ENCODE measurements at places on chromosomes 5 and 9.

DNA sequence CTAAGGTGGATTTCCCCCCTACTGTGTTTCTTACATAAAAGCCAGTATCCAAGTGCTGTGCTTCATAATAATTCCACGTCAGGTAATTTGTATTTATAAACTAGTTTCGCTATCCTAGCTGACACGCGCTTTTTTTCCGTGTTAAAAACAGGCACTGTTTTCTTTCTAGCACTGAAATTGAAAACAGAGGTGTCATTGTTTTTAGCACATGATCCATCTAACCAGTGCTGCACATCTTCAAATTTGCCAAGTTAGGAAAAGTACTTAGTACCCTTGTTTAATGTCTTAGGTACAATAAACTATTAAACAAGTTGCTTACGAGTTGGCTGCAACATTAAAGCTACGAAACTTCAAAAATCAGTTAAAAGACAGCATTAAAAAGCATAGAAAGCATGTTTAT is 49.9 kb downstream of the JMY start:
- DNase-seq: no peak

- DNase-seq: no peak
Observed at GRCh38 chr9:95641586-95641985, 124.8 kb upstream of the PTCH1 start.

- DNase-seq: no peak
Observed at GRCh38 chr9:72304538-72304937, 60.5 kb downstream of the ZFAND5 start.

- no peak for DNase-seq
Observed at GRCh38 chr9:25678846-25679360, 659 bp upstream of the TUSC1 start.

GRCh38 chr5:97548739-97549080 is 365.7 kb upstream of the RIOK2 start:
- no peak for DNase-seq

- DNase-seq: no peak
Observed at GRCh38 chr9:116855881-116856662, 169.0 kb downstream of the TRIM32 start.

GRCh38 chr9:79222483-79222882 is 349.3 kb upstream of the TLE4 start:
- no peak for DNase-seq

DNA sequence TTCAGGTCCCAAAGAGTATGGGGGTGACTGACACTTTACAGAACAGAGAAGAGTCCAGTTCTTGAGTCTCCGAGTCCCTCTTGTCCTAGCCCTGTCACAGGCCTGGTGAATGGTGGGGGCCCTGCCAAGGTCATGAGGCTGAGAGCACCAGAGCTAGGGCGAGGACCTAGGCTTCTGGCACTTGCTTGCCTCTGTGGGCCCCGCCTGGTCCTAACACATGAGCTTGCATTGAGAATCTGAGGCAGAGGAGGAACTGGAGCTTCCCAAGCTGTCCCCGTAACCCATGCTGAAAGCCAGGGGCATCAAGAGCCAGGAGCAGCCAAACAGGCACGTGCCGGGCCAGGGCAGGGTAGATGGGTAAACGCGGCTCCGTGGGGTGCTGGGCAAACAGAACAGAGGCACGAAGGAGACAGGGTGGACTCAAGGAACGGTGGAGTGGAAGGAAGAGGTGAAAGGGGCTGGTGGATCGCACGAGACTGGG is 41.3 kb downstream of the JADE2 start:
- DNase-seq: no peak

DNA sequence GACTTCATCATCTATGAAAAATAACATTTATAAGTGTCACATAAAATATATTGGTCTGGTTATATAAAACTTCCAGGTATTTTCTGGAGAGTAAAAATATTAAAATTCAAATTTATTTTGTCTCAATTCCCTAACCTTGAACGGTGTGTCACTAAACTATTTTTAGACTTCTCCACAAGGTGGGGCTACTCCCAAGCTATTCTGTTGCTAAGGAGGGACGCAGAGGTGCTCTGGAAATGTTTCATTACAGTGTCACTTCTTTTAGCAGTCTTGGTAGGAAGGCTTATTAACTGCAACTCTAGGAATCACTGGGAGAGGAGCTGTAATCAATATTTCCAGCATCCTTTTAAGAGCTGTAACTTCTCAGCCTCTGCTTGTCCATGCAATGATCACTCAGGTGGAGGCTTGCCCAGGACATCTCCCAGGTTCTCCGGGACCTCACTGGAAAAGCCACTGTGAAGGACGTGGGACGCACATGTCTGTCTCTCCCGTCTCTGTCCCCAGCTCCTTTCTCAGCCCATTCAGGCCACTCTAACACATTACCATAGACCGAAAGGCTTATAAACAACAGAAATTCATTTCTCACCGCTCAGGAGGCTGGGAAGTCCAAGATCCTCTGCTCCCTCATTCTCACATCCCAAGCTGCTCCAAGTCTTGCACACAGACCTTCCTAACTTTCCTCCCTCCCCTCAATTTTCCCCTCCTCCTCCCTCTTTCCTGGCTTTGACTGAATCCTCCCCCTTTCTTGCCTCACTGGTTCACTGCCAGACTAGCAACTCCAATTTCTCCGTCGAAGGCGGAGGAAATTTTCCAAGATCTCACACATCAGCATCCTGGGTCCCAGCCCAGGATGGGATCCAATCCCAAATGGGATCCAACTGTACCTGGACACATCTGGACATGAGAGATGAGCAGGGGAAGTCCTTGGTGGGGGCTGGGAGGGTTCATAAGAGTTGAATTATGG is 32.7 kb upstream of the DNAH5 start:
- DNase-seq: peak; percentile 3

DNA sequence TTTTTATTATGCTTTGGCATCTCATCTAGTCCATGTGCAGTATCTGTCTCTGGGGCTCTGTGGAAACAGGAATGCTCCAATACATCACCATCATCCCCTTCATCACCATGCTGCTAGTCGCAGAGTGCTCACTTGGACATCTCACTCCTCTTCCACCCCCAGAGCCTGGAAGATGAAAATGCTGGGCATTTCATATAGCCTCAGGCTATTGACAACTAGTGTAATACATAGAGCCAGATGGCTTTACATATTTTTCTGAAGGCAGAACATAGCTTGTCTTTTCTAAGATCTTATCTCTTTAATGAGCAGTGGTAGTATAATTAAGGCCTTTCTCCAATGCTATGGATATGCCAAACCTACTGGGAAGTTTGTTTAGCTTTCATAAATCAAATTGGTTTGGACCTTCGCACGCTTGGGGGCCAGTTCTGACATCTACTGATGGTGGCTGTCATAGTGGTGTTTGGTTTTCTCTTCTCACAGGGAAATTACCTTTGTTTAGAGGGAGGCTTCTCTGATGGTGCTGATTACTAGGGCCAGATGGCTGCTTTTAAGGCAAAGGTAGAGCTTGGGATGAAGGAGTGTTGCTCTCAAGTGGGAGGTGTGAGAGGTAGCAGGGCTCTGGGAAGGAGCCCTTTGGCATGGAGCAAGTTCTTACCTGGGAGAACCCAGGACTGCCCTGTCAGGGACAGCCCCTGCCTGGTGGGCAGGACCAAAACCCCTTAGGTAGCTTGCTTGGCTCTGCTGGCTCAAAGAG is 63.1 kb upstream of the CXCL14 start:
- DNase-seq: no peak

DNA sequence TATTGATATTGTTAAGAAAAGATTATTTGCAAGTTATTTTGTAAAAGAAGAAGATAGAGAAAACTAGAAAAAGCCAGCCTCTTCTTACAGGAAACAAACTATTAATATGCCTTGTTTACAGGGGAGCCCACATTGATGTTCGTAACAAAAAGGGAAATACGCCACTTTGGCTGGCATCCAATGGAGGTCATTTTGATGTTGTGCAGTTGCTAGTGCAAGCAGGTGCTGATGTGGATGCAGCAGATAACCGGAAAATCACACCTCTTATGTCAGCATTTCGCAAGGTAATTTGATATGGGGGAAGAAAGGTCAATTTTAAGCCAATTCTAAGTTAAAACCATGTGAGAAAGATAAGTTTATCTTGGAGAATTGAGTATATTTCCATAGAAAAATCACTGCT is 37.6 kb upstream of the EIF4EBP3 start:
- DNase-seq: no peak

DNA sequence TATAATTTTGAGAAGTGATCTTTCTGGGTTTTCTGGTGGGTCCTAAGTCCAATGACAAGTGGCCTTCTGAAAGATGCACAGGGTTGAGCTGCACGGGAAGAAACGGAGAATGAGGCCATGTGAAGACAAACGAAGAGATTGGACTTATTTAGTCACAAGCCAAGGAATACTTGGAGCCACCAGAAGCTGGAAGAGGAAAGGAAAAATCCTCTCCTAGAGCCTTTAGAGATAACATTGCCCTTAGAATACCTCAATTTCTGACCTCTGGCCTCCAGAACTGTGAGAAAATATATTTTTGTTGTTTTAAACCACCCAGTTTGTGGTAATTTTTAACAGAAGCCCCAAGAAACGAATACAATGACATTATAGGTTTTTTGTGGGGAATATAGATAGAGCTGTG is 360.5 kb upstream of the TARS1 start:
- no peak for DNase-seq

GRCh38 chr9:38622288-38622674 is 1.9 kb upstream of the ANKRD18A start:
- DNase-seq: no peak

GRCh38 chr9:106828965-106829364 is 34.0 kb upstream of the ZNF462 start:
- DNase-seq: no peak

- no peak for DNase-seq
Observed at GRCh38 chr5:6395102-6395445, 16.7 kb upstream of the MED10 start.

DNA sequence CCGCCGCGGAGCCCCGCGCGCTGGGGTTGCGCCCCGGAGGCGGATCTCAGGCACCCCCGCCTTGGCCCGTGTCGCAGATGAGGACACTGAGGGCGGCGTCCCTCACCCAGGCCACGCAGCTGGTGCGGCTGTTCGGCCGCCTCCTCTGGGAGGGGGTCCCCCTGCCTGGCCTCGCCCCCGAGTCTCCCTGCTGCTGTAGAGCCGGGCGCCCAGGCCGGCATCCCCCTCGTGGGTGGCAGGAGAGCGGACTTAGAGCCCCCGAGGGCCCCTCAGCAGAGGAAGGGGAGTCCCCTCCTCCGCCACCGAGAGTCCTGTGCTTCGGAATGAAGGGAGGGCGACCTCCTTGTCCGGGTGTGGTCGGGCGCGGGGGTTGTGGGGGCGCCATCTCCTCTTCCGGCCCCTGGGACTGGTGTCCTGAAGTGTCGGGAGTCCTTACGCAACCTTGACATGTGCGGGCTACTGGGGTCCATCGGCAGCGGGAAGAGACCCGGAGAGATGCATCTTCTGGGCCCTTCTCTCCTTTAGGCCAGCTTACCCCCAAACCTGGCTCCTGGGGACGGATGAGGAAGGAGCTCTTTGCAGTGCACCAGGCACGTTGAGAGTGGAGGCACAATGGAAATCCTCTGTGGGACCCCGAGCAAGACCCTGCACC is 11.7 kb upstream of the EXOSC2 start:
- DNase-seq: no peak

DNA sequence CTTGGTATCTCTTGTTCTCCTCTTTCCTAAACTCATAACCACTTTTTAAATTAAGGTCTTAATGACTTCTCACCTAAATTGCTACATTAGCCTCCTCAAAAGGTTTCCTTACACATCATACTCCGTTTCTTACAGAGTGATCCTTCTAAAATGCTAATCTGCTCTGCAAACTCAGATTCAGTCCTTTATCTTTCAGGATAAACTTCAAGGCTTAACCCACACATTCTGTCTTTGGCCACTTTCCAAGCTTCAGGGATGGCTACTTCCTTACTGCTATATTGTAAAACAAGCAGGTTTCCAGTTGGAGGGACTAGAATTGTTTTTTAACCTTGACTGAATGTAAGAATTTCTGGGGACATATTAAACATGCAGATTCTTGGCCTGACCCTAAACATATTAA is 105.5 kb upstream of the CHD1 start:
- DNase-seq: no peak

- DNase-seq: no peak
Observed at GRCh38 chr9:84485539-84485938, 145.0 kb upstream of the SLC28A3 start.

GRCh38 chr5:139133282-139133681 is 64.9 kb downstream of the SIL1 start:
- DNase-seq: no peak

DNA sequence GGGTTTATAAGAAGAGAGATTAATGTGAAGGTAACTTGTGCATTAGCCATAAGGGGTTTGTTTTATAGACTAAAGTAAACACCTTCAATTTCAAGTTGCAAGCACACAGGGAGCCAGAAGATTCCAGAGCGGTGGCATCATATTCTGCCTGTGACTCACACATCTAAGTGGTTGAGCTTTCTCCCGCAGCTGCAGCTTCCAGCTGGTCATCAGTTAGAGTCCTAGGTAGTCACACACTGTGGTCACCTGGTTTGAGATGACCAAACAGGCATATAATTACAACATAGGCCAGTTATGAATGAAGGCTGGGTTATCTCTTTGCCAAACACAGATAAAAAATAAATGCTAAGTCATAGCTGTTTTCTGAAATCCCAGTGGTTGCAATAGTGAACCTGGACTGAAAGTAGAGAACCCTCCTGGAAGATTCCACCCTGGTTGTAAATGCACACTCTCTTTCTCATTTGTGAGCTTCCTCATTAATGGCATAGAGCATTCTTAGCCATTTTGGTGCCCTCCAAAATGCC is 171.3 kb downstream of the GDNF start:
- DNase-seq: no peak

DNA sequence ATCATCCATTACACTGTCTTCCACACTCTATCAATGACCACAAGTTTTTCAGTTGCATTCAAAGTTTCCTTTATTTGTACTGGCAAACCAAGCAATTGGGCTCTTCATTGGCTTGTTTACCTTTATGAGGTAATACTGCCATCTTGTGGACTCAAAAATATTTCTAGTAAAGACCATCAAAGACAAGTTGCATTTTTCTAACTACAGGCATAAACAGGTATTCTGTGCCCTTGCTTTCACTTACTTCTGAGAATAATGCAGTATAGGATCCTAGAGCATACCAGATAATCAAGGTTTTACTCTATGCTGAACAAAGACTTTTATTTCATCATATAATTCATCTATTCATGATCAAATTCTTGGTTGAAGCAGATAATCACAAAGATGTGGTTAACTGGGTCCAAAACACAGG is 173.7 kb upstream of the POU5F2 start:
- DNase-seq: peak; percentile 64

DNA sequence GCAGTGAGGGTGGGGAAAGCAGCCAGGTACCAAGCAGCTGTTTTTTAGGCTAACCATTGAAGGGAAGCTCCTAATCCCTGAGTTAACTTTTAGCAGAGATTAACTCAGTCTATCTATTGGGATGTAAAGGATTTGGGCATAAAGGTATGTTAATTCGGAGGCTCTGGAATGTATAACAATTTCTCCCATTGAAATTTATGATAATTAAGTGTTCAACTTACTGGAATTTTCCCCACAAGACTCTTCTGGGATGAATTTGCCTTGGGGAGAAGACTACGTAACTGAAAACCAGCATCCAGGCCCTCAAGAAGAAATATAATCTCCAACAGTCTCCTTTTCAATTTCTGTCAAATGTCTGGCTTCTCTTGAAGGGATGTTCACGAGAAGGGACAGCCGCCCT is 23.6 kb downstream of the ZFP62 start:
- no peak for DNase-seq

Data from CD4-positive, CD25-positive, alpha-beta regulatory T cell (primary cell).